ENCODE measurements at places on chromosomes 7 and 10.
A peak's percentile ranks its signal among the peaks of the same experiment; 100 is the strongest.

DNA sequence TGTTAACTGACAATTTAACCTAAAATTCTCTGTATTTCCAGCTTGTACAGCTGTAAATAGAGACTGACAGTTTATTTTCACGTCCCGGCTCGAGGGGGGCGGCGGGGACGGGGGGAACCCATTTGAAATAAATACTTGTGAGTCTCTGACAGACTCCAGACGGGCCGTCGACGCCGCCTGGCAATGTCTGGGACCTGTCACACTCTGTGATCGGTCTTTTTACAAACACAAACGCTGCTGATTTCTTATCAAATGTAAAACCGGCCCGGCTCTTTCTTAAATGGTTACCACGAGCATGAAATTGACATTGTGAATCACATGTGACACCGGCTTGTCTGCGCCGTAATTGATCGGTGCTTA is 57.0 kb downstream of the UNCX start:
- H3K36me3 ChIP-seq, result no peaks in the 10 kb centered on the region
- DNase-seq, result no peak
- H3K27me3 ChIP-seq, result peaks cover 17% of the 10 kb centered on the region
- no peaks in the 10 kb centered on the region for H3K4me1 ChIP-seq
- no peak overlapping the region for H3K4me3 ChIP-seq
- H3K27ac ChIP-seq, result no peak overlapping the region

GRCh38 chr7:36752026-36752711 is 27.9 kb upstream of the AOAH start:
- no peak overlapping the region for H3K27ac ChIP-seq
- peaks cover 5% of the 10 kb centered on the region for H3K36me3 ChIP-seq
- H3K4me3 ChIP-seq, result no peak overlapping the region
- H3K27me3 ChIP-seq, result peaks cover 3% of the 10 kb centered on the region

GRCh38 chr7:133481676-133482075 is 228.8 kb downstream of the EXOC4 start:
- H3K4me3 ChIP-seq, result peak overlapping the region; percentile 84
- DNase-seq, result no peak
- H3K27ac ChIP-seq, result peak overlapping the region; percentile 50

DNA sequence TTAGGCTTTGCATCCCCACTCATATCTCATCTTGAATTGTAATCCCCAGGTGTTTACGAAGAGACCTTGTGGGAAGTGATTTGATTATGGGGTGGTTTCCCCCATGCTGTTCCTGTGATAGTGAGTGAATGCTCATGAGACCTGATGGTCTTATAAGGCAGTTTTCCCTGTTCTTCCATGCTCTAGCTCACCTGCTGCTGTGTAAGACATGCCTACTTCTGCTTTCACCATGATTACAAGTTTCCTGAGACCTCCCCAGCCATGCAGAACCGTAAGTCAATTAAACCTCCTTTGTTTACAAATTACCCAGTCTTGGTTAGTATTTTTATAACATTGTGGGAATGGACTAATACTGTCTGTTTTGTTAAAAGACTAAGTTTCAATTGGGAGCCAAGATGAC is 35.3 kb upstream of the ZNF92 start:
- no peak overlapping the region for H3K4me3 ChIP-seq
- DNase-seq, result no peak
- no peaks in the 10 kb centered on the region for H3K36me3 ChIP-seq
- no peaks in the 10 kb centered on the region for H3K27me3 ChIP-seq
- no peak overlapping the region for H3K27ac ChIP-seq
- no peaks in the 10 kb centered on the region for H3K4me1 ChIP-seq

- no peaks in the 10 kb centered on the region for H3K27me3 ChIP-seq
- peaks cover 8% of the 10 kb centered on the region for H3K4me1 ChIP-seq
- no peak overlapping the region for H3K27ac ChIP-seq
- H3K36me3 ChIP-seq, result peaks cover 13% of the 10 kb centered on the region
- H3K4me3 ChIP-seq, result no peak overlapping the region
Measured at GRCh38 chr10:21599582-21599981, 65.5 kb downstream of the MLLT10 start.

GRCh38 chr10:32937911-32938424 is 20.1 kb downstream of the ITGB1 start:
- H3K4me1 ChIP-seq, result peaks cover 13% of the 10 kb centered on the region
- no peak for DNase-seq
- H3K36me3 ChIP-seq, result peaks cover 11% of the 10 kb centered on the region
- H3K4me3 ChIP-seq, result no peak overlapping the region

- H3K27ac ChIP-seq, result no peak within 1 kb of the TSS
- H3K36me3 ChIP-seq, result no peaks in the 10 kb centered on the region
- H3K4me1 ChIP-seq, result no peaks in the 10 kb centered on the region
- no peak within 1 kb of the TSS for H3K4me3 ChIP-seq
Measured at GRCh38 chr7:100655908-100656674, at the start of gene ACTL6B. Gene ACTL6B (minus strand): TSS chr7:100656448. CDS start chr7:100656354, 94 bp downstream.

DNA sequence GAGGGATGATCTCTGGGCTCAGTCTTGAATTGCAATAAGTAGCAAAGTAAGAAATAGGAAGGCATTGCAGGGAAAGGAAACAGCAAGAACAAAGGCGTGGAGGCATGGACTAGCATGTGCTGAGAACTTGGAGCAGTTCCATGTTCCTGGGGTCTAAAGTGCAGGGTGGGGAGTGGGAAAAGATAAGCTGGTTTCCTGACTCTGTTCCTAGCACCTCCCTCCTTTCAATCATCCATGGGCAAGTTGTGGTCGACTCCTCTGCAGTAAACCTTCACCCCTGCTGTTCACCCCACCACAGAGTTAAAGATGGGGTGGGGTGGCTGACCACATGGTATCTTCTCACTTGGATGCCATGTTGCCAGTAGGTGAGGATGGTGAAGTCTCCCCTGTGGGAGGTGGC is 29.6 kb downstream of the RPS24 start:
- no peak for DNase-seq
- no peaks in the 10 kb centered on the region for H3K36me3 ChIP-seq
- no peaks in the 10 kb centered on the region for H3K27me3 ChIP-seq
- peaks cover 17% of the 10 kb centered on the region for H3K4me1 ChIP-seq
- no peak overlapping the region for H3K4me3 ChIP-seq

- H3K36me3 ChIP-seq, result peaks cover 5% of the 10 kb centered on the region
- no peak for DNase-seq
- peaks cover 43% of the 10 kb centered on the region for H3K4me1 ChIP-seq
- H3K27ac ChIP-seq, result no peak overlapping the region
Measured at GRCh38 chr10:61283066-61283465, 170.1 kb downstream of the TMEM26 start.

DNA sequence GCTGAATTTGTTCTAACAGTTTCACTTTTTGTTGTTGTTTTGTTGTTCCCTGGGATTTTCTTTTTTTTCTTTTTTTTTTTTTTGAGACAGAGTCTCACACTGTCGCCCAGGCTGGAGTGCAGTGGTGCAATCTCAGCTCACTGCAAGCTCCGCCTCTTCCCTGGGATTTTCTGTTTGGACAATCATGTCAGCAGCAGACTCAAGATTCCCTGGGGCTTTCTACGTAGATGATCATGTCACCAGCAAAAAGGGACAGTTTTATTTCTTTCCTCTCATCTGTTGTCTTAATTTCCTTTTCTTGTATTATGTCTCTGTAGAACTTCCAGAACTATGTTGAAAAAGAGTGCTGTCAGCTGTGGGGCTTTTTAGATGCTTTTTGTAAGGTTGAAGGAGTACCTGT is 241.4 kb downstream of the TNS3 start:
- no peaks in the 10 kb centered on the region for H3K36me3 ChIP-seq
- no peak for DNase-seq
- no peaks in the 10 kb centered on the region for H3K4me1 ChIP-seq

DNA sequence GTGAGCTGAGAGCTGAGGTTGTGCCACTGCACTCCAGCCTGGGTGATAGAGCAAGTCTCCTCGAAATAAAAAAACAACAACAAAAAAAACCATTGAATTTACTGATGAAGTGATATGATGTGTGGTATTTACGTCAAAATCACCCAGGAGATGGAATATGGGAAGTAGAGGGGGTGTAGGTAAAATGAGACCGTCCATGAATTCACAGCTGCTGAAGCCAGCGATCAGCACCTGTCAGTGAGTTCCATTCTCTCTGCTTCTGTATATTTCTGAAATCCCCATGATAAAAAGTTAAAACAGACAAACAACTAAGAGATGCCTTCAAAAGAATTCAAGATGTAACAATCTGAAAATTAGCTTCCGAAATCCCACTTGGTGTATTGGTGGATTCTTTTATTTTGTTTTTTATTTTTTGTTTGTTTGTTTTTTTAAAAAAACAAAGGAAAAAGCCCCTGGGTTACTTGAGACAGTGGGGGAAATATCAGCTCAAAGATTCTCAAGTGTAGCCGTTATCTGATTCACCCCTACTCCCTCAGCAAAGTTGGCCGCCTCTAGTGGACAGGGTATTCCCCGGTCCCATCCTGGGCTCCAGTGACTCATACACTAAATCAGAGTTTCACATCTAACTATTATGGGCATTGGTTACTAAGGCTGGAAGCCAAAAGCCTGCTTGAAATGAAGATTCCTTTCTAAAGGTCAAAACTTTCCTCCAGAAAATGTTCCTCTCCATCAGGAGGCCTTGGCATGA is 76.4 kb downstream of the MAP3K8 start:
- no peaks in the 10 kb centered on the region for H3K36me3 ChIP-seq
- peaks cover 2% of the 10 kb centered on the region for H3K27me3 ChIP-seq
- H3K4me1 ChIP-seq, result peaks cover 25% of the 10 kb centered on the region
- H3K4me3 ChIP-seq, result no peak overlapping the region
- no peak overlapping the region for H3K27ac ChIP-seq

DNA sequence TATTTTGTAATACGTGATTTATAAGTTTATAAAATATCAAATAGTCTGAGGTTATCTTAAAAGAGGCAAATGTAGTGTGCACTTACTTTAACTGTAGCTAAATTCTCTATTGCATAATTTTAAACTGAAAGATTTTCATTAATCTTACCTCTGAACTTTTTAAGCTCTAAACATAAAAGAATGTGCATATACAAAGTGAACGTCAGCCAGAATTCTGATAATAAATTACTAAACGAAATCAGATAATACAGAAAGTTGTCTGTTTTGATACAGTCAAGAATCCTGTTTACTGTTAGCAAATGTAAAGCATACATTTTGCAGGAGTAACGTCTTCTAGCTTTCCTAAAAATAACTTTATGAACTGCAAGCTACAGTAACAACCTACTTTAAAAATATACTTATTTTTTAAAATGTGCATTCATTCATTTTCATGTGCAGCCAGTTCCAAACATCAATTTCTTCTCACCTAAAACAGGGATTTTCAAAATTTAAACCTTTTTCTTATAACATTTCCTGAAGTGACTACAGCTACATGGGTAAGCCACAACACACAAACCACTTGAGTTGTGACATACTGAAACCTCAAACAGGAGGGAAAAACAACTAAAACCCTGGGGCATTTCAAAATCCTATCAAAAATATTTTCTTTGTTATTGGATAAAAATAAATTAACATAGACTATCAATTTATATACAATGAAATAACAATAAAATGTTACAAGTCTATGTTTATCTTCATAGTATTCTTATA is 92.7 kb downstream of the RNLS start:
- no peak for DNase-seq
- H3K27me3 ChIP-seq, result peaks cover 5% of the 10 kb centered on the region
- H3K4me3 ChIP-seq, result no peak overlapping the region
- no peak overlapping the region for H3K27ac ChIP-seq
- H3K4me1 ChIP-seq, result peaks cover 7% of the 10 kb centered on the region

GRCh38 chr7:55110993-55111361 is 92.2 kb downstream of the EGFR start:
- no peak overlapping the region for H3K4me3 ChIP-seq
- no peak overlapping the region for H3K27ac ChIP-seq
- H3K27me3 ChIP-seq, result peaks cover 10% of the 10 kb centered on the region
- no peaks in the 10 kb centered on the region for H3K36me3 ChIP-seq

Data from T-helper 2 cell treated with Interferon-gamma antibody and Interleukin-4, amounts not matched to agents 5 μg/mL and 100 μg/mL, for 36 hours (primary cell).